NCI-H524 treated with DMSO at 0.1 percent for 48 hours (cell line): ENCODE measurements at places on chromosomes 1 and 21.

DNA sequence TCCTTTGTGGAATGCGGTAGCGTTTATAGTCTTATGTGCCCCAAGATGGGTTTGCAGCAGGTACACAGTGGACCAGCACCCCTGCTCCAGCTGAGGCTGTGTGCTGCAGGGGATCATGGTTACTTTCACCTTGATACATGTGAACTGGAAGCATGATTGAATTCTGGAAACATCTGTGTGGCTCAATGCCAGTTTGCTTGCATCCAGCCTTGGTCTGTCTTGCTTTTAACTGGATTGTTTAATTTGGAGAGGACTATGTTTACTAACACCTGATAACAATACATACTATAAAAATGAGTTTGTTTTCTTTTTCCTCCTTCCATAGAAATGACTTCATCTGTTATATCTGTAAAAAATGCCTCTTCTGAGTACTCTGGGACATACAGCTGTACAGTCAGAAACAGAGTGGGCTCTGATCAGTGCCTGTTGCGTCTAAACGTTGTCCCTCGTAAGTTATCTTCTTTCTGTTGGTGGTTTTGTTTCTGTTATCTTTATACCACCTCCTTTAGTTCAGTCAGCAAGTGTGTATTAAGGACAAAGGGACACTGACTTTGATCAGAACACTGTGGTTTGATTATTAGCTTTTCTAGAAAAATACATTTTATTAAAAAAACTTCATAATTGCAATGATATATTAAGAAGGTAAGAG, 47.7 kb downstream of the CXADR start:
- DNase-seq: no peak

DNA sequence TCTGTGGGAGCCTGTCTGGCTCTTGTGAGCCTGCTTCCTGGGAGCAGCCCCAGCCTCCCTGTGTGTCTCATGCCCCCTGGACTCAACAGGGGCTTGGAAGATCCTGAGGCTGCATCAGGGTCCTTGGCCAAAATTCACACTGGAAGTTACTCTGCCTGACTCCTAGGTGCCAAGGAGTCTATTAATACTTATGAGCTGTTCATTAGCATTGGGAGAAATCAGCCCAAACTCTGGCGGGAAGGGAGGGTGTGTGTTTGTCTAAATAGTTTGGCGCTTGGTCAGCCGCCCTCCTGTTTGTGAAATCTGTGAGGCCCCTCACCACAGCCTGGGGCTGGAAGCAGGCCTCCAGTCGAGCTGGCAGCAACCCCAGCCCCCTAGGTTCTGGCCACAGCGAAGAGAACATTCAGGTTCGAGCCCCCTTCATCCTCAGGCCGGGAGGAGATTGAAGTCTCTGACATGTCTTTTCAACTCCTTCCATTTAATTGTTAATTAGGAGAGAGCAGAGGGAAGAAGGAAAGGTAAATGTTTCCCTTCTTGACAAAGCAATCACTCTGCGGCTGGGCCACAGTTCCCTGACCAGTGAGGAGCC, 82.1 kb upstream of the F3 start:
- no peak for DNase-seq

DNA sequence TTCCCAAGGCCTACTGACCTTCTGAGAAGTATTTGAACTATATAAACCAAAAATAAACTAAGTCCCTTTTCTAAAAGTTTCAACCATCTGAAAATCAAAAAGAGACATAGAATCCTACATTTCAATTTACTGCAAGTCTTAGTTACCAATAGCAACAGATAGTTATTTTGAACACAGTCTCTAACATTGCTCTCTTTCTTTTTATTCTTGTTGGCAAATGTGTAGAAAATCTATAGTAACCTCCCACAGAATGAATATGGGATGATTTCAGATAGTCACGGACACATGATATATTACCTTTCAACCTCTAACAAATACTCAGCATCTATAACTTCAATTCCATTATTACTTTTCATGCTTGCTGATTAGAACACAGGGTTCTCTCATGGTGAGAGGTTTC, 68.9 kb upstream of the RAB3GAP2 start:
- DNase-seq: no peak

- no peak for DNase-seq
These were observed 1.3 kb downstream of the GPSM2 start for GRCh38 chr1:108878160-108878469.

DNA sequence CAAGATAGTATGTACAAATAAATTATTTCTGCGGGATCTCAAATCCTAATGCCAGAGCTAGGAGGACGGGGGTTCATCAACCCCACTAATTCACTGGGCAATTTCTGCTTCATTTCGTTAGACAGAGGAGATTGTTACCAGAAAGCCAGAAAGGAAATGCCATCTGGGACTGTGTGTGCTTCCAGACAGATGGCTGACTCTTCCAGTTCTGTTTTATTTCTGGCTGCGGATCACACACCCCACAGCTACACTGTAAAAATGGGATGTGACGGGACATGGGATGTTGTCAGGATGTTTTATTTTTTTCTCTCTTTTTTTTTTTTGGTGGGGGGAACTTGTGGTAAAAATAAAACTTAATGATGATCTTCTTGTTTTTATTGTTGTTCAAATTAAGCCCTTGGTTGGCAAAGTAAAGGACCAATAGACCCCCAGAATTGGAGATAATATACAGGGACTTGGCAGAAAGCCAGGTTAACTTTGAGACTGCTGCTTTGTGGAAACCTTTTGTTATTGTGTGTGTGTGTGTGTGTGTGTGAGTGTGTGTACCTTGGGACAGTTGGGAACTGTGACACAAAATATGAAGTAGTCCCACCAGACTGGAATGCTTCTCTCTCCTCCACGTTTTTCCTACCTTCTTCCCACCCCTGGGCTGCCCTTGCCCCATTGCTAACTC, 114.5 kb downstream of the NUF2 start:
- DNase-seq: no peak

GRCh38 chr1:15180945-15181523, 27.5 kb downstream of the TMEM51 start:
- DNase-seq: no peak

DNA sequence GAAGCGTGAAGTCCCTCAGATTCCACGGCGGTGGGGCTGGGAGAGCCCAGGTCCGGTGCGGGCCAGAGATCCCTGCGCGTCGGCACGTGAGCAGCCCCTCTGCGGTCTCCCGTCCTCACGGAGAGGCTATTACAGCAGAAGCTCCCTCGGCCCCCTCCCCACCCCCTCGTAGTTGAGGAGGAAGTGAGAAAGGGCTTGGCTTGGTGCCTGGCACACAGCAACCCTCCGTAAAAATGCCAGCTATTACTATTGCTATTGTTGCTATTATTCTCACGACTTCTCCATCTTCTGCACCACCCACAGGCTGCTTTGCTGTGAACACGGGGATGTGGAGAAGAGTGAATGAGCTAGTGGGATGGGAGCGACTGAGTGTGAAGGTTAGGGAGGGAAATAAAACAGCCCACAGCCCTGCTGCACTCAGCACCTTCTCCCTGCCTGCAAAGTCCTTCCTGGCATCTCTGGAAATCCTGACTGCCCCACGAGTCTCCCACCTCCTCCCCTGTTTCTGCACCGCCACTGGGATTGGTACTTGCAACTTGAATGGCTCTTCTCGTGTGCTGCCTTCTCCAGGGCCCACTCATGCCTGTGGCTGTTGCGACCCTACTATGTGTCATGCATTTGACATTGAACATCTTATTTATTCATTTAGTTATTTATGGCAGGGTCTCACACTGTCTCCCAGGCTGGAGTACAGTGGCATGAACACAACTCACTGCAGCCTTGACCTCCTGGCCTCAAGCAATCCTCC, 26.6 kb downstream of the ZBTB18 start:
- DNase-seq: no peak

- no peak for DNase-seq
These were observed 640.7 kb downstream of the ADGRL2 start for GRCh38 chr1:82441402-82441801.

DNA sequence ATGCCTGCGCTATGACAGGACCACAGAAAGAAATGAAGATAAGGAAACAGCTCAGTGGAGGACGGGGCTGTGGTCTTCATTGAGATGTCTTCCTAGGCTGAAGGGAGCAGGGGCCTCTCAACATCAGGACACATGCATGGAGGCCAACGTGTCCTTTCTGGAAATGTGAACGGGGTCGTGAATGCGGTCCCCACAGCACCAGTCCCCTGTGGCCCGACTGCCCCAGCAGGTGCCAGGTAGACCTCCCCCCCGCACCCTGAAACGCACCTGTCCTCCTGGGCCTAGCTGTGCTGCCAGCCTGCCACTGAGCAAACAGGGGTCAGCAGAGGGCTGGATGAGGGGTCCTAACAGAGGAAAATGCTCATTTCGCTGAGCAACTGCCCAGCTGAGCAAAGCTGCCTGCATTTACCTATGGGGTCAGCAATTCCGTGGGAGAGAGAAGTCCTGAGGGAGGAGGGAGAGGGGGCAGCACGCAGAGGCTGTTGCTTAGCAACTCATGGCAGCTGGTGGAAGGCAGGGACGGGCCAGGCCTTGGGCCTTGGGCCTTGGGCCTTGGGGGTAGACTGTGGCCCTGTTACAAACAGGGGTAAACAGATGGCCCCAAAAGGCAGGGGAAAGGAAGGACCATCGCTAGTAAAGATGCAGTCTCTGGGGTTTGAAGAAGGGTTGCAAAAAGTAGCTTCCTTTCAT, 77.4 kb downstream of the NPHP4 start:
- DNase-seq: no peak

DNA sequence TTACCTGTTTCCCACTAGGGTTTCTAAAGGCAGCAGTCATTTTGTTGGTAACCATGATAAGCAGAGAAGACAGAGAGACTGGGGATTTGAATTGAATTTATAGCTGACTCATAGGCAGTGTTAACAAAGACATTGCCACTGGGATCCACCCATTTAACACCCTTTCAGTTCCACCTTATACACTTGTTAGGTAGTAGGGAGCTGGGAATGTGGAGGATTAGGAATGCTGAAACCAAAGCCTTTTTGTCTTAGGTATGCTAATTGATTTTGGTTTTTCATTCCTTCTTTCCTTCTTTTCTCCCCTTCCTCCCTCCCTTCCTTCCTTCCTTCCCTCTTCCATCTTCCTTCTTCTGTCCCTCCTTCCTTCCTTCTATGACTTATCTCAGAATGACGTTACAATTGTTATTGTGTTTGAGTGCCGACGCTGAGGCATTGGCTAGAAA, 7.5 kb upstream of the EVI5 start:
- DNase-seq: no peak

GRCh38 chr1:164678136-164678700, 119.2 kb downstream of the PBX1 start:
- DNase-seq: no peak

DNA sequence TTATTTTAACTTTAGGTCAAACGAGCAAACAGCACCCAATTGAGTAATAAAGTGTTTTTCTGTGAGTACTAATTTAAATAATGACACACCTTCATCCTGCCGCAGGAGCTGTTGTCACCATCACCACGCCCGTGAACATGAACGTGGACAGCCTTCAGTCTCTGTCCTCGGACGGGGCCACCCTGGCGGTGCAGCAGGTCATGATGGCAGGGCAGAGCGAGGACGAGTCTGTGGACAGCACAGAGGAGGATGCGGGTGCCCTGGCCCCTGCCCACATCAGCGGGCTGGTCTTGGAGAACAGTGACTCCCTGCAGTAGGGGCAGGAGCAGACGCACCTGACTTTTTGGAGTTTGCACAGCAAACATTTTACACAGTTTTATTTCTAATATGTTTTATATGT, 45.9 kb downstream of the CBS start:
- no peak for DNase-seq

- DNase-seq: no peak
These were observed 45.8 kb downstream of the SSX2IP start for GRCh38 chr1:84644472-84644871.

- no peak for DNase-seq
These were observed 668 bp downstream of the KIF14 start for GRCh38 chr1:200619894-200620272.

GRCh38 chr1:42937836-42938644, 20.6 kb downstream of the SLC2A1 start:
- DNase-seq: no peak

DNA sequence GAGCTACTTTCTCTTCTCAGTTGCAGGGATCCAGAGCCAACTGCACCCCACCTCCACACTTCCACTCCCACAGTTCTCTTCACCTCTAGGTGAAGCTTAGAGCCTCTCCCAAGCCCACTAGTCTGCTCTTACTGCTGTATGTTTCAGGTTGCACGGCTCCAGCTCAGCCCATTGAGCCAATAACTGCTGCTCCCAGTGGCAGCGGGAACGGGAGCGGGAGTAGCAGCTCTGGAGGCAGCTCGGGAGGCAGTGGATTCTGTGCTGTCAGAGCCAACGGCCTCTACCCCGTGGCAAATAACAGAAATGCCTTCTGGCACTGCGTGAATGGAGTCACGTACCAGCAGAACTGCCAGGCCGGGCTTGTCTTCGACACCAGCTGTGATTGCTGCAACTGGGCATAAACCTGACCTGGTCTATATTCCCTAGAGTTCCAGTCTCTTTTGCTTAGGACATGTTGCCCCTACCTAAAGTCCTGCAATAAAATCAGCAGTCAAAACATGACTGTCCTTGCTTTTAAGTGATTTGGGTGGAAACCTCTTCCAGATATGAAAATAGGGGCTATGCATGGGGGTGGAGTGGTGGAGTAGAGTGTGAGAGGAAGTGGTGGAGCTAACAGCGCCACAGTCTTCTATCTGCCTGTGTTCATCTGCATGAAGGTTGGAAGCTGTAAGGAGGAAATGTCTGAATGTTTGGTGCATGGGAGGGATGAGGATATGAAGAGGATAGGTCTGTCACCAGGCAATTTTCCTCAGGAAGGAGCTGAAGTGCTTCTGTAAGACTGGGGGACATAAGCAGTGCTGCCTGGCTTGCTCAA, 29.6 kb downstream of the CHIA start:
- DNase-seq: no peak

GRCh38 chr1:205375835-205376545, 19.3 kb upstream of the KLHDC8A start:
- DNase-seq: peak; percentile 49

DNA sequence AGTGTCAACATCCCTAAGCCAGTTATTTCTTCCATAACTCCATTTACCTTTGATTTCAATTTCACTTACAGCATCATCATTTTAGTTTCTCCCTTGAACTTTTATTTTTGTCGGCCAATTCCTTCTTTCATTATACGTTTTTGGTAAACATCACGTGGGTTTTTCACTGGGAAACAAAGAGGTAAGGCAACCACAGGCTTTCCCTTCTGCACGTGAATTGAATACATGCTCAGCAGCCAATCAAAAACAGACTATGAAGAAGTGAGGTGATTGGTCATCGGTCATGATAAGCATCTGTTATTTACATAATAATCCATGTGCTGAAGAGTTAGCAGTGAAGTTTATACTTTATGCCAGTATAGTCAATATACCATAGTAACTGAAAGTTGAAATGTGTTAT, 98.7 kb downstream of the NCAM2 start:
- no peak for DNase-seq

GRCh38 chr1:59340411-59341307, 43.8 kb downstream of the FGGY start:
- DNase-seq: peak; percentile 5

DNA sequence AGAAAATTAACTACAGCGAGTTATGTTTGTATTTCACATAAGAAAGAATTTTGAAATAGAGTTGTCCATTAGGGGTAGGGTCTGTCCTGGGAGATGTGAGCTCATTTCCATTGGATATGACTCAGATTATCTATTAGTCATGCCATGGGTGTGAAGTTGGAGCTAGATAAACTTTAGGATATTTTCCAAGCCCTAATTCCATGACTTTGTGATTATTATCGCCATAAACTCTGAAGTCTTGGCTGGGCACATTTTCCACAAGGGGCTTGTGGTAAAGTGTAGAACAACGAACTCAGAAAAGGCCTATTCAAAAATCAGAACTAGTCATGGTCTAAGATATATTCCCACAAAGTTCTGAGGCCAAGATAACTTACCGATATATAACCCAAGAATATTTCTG, 396.6 kb downstream of the DPYD start:
- DNase-seq: no peak

GRCh38 chr1:165073185-165074007, 283.1 kb downstream of the LMX1A start:
- no peak for DNase-seq
